Fibroblast of upper back skin (primary cell): ENCODE measurements at places on chromosomes 1 and 21.

- no peak for DNase-seq
Observed at GRCh38 chr1:98084188-98084587, 163.4 kb upstream of the DPYD start.

- no peak for DNase-seq
Observed at GRCh38 chr1:54361342-54361741, 44.9 kb downstream of the SSBP3 start.

DNA sequence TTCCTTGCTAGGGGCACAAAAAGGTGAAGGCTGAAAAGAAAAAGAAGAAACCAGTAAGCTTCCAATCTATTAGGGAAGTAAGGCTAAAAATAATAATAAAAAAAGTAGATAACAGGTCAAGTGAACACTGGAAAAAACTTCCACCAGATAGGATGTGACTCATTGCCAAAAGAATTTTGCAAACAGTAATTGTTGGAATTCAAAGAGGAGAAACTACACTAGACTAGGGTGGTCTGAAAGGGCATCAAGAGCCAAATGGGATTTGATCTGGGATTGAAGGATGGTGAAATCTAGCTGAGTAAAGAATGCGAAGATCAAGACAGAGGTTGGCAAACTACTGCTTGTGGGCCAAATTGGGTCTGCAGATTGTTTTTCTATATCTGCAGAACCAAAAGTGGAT lies 6.0 kb upstream of the ST6GALNAC3 start:
- peak; percentile 71 for DNase-seq

- peak; percentile 37 for DNase-seq
Observed at GRCh38 chr1:96234299-96234698, 487.3 kb upstream of the PTBP2 start.

DNA sequence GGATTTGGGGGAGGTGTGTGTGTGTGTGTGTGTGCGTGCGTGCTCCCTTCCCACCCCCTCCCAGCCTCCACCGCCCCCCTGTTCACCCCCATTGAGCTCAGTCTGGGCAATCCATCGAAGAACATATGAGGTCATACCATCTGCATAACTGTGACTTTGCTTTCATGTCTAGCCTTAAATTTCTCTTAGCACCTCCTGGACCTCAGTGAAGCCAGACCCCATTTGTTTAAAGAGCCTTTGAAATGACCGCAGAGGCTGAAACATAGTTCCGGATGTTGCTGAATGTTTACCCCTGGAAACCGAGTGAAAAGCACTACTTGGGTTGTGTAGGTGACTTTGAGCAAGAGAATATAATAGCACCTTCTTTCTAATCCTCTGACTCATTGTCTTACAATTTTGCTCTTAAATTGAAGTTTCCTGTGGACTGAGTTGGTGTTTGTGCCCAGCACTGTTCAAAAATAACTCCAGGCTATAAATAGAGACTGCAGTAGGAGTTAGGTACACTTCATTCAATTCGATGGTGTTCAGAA lies 75.4 kb downstream of the UBE4B start:
- peak; percentile 70 for DNase-seq

- DNase-seq = no peak
Observed at GRCh38 chr1:12173631-12174121, 6.9 kb downstream of the TNFRSF1B start.

- no peak for DNase-seq
Observed at GRCh38 chr1:157597959-157598667, at the start of gene FCRL4. TSS of gene FCRL4 (minus strand) at chr1:157598085. CDS start at chr1:157597944, 141 bp downstream.

DNA sequence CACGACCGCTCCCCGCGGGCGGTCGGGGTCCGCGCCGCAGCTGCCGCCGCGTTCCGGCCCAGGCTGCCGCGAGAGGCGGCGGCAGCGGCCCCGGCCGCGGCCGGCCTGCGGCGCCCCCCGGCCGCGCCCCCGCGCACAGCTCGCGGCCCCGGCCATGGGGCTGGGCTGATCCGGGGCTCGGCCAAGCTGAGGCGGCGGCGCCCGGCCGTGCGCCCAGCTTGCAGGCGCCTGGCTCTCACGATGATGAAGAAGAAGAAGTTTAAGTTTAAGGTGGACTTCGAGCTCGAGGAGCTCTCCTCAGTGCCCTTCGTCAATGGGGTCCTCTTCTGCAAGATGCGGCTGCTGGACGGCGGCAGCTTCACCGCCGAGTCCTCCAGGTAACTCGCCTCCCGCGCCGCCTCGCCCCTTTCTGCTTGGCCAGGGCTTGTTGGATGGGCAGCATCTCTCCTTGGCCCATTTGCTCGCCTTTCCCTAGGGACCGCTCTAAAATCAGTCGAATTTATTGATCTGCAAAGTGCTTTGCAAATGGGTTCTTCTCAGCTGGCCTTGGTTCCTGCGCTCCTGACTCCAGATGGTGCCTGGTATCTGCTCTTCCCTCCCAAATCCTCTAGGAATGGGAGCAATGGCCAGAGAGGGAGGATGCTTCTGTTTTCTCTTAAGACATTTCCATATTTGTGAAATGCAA lies 431 bp downstream of the EEIG2 start:
- peak; percentile 9 for DNase-seq

DNA sequence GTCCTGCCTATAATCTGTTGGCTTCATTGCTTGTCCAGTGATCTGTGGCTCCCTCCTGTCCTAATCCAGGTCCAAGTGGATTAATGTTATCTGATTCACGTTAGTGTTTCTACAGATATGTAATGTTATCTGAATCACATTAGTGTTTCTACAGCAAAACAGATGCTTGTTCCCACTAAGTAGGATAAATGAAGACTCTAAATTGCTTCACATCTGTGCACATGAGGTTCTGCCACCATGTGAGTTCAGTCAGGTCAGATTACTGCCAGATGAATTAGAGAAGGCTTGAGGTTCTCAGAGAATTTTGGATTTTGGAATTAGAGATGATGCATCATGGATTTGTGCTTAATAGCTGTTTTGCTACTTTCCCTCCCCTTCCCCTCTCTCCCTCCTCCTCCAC lies 13.2 kb downstream of the DISC1 start:
- peak; percentile 25 for DNase-seq

- peak; percentile 72 for DNase-seq
Observed at GRCh38 chr1:41672173-41672572, 187.7 kb upstream of the EDN2 start.

GRCh38 chr1:33322109-33322508 lies 1.2 kb upstream of the A3GALT2 start:
- no peak for DNase-seq

- no peak for DNase-seq
Observed at GRCh38 chr1:219171192-219171935, 2.3 kb upstream of the LYPLAL1 start.

GRCh38 chr21:25501996-25502665 lies 105.2 kb downstream of the MRPL39 start:
- DNase-seq = peak; percentile 38

GRCh38 chr1:224430511-224431113 lies 4.0 kb downstream of the WDR26 start:
- DNase-seq = peak; percentile 58

DNA sequence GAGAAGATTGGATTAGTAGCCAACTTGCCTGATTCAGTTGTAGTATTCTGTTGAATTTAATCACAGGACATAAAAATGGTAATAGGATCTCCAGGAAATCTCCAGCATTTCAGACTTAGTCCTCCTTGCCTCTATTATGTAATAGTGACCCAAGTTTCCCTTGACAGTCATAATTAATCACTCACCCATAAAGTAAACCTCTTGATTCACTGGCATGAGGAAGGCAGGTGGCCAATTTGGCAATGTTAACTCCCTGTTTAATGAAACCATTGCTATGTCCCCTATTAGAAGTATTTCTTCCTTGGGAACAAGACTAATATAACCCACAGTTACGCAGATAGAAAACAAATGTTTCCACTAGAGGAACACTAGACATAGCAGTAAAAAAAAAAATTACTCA lies 604.8 kb upstream of the CXADR start:
- peak; percentile 17 for DNase-seq

- no peak for DNase-seq
Observed at GRCh38 chr1:223709598-223709997, 2.7 kb upstream of the CAPN2 start.

DNA sequence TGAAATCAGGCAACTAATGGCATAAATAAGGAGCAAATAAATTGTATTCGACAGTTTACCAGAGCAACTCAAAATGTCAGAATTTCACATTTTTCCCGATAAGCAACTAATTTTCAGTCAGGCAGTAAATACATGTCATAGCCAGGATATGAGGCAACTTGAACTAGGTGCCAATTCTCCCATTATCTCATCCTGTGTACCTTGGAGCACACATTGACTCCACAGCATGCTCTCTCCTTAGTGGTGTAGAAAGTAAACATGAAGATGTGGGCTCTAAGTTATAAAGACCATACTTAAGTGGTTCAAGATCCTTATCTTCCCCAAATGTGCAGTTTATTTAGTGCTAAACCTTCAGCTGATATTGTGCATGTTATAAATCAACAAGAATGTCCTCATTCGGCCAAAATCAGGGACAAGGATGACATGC lies 197.8 kb downstream of the VAV3 start:
- no peak for DNase-seq

- no peak for DNase-seq
Observed at GRCh38 chr1:217712925-217713597, 81.9 kb downstream of the SPATA17 start.

GRCh38 chr1:21024918-21025317 lies 151.8 kb downstream of the EIF4G3 start:
- no peak for DNase-seq

DNA sequence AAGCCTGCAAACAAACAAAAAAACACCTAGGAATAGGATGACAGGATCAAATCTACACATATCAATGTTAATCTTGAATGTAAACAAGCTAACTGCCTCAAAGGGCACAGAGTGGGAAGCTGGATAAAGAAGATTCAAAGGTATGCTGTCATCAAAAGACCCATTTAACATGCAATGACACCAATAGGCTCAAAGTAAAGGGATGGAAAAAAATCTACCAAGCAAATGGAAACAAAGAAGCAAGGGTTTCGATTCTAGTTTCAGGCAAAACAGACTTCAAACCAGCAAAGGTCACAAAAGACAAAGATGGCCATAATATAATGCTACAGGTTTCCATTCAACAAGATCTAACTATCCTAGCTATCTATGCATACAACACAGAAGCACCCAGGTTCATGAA lies 16.2 kb upstream of the OR2T10 start:
- no peak for DNase-seq

DNA sequence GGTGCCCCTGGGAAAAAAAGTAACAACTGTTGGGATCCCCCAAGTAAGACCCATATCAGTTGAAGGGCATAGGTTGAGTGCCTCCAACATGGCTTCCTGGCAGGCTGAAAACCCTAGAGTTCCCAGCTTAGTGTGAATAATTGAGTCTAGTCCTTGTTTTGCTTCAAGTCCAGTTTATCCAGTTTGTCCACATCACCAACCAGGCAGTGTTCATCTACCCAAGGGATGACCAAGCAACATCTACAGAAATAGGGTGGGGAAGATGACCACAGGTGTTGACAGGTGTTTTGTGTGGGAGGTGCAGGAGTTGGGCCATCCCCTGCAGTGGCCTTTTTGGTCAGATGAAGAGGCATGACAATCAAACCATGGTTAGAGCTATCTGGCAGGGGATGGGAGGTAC lies 54.3 kb upstream of the ERO1B start:
- DNase-seq = no peak

GRCh38 chr1:109361069-109361468 lies 36.6 kb downstream of the SORT1 start:
- no peak for DNase-seq

DNA sequence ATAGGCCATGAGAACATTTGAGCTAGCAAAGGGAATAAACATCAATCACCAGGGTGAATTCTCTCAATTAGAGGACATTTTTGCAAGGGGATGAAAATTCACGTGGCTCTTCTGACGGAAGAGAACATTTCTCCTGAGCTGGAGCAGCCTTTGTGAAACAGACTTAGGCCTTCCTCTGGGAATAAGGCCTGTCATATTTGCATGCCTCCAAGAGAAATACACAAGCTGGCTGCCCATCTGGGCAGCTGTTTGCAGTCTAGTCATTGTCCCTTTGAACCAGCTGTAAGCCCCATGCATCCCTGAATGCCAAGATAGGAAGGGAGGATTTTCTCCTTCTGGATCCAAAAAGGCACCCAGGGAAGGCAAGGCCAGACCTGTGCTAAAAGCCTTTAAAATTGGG lies 5.5 kb downstream of the LEMD1 start:
- no peak for DNase-seq

DNA sequence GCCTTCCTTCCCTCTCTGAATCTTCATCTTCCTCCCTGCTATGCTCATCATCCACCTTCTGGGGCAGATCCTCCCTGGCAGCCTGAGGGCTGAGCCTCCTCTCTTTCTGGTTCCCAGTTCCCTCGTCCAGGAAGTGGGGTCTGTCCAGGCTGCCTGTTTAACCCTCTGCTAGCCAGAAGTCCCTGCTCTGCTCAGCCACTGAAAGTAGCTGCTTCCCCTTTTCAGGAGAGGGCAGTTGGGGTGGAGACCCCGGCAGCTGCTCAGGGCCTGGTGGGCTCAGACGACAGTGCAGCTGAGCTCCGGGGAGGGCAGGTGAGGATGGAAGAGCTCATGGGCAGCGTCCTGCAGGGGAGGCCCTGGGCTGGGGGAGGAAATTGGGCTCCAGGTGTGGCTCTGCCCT lies 43.1 kb upstream of the ETV3 start:
- DNase-seq = no peak

DNA sequence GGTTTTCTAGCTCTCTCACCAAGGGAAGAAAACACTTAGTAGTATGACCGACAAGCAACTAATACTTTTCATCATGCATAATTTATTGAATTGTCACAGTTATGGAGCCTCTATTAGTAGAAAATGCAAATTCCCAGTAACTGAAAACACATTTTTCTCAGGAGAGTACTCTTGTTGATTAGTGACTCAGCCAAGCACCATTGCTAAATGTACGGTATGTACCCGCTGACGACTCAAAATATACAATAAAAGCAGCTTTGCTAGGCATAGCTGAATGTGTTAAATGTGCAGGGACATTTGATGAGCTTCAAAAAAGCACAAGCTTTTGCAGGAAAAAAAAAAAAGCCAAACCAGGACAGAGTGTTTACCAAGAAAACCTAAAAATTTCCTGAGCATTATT lies 63.9 kb downstream of the WDR64 start:
- DNase-seq = peak; percentile 20

GRCh38 chr1:10249808-10250457 lies 39.6 kb downstream of the KIF1B start:
- DNase-seq = no peak

DNA sequence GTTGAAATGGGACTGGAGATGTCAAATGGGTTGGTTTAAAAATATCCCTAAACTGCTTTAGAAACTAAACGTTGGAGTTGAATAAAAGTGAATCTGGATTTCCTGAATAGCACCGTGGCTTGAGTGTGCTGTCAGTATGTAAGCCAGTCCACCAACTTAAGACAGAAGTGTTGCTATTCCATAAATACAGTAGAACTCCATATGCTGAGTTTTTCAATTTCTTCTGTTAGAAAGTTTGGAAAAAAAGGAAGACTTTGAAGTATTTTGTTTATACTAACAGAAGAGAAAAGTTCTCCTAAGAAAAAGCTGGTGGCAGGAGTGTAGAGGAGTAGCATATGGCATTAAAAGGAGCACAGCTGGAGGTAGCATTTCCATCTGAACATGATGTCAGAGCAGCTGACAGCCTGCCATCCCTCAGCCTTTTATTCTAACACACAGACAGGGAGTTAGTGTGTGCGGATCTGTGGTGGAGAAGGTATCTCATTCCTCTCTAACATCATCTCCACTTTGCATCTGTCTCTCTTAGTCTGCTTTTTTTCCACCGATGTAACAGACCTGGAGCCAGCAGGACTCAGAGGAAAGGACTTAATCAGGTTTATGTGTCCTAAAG lies at the start of gene ZBTB18:
ZBTB18 (plus strand) TSS at position 449 of the 610 bp plus-strand sequence; CDS start at position 598, 149 bp downstream.
- DNase-seq = peak; percentile 91
